EH (cell line): ENCODE measurements at places on chromosomes 6 and 20.

DNA sequence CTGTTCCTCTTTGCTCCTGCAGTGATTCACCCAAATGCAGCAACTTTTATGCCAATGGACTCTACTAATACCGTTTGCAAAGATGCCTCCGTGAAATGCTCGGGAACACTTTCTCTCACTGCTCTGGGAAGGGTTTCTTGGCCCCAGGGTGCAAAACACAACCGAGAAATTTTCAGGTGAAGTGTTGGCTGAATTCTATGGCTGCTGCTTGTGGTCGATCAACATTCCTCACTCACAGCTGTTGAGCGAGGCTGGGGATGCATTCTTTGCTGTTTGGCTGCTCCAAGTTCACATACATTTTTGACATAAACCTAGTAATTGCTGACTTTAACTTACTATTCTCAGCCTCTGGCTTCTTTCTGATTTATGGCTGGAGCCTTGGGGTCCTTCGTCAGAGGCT lies 342.0 kb upstream of the CHD6 start:
- DNase-seq: no peak

DNA sequence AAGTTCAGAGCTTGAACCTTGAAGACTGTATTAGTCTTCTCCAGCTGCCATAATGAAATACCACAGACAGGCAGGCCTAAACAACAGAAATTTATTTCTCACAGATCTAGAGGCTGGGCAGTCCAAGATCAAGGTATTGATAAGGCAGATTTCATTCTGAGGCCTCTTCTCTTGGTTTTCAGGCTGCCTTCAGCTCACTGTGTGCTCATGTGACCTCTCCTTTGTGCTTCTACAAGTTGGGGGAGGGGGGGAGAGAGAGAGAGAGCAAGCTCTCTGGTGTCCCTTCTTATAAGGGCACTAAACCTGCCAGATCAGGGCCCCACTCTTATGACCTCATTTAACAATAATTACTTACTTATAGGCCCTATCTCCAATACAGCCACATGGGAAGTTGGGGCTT lies 102.6 kb upstream of the RSPO3 start:
- no peak for DNase-seq

GRCh38 chr6:116018976-116019375 lies 41.7 kb downstream of the FRK start:
- no peak for DNase-seq

GRCh38 chr20:31667315-31668285 lies 29.9 kb downstream of the COX4I2 start:
- no peak for DNase-seq

DNA sequence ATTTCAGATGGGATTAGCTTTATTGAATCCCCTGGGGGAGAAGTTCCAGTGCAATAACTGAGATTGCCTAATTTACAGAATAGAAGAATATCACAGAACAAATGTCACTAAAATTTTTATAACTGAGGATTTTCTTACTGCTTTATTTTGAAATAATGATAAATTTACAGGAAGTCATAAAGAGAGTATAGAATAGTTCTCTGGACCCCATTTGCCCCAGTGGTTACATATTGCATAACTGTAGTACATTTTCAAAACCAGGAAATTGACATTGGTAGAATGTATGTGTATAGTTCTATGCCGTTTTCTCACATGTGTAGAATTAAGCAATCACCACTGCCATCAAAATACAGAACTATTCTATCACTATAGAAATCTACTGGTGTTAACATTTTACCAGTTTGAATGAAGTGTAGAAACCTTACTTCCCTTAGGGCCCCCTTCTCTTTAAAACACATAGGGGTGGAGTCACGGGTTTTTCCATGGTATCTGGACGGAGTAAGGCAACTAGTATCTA lies 18.3 kb downstream of the KIF6 start:
- DNase-seq: no peak

DNA sequence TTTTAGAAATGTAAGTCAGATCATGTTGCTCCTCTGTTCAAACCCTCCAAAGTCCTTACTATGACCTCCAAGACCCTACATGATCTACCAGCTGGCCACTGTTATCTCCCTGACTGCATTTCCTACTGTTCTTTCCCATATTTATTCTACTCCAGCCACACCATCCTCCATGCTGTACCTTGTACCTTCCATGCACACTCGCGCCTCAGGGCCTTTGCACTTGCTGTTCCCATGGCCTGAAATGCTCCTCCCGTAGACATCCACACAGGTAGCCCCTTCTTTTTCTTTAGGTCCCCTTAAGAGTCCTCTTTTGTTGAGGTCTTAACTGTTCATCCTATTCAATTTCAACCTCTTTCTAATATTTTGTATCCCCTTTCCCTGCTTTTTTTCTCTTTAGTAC lies 47.0 kb downstream of the HEBP2 start:
- DNase-seq: no peak

DNA sequence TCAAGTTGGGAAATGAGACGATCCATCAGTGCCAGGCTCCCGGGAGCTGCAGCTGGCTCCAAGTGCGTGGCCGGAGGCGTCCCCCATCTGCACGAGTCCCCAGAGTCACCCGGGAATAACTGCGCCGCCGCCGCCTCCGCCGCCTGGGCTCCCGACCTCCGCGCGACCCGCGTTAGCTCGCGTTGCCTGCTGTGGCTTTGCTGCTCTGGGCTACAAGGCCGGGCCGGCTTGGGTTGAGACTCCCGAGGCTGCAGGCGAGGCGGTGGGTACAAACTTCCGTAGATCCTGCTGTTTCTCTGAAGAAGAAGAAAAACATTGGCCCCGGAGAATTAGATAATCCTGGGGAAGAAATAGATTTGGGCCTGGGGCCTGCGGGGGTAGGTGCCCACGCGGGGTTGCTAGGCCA lies 7.4 kb upstream of the LAMP5 start:
- no peak for DNase-seq

DNA sequence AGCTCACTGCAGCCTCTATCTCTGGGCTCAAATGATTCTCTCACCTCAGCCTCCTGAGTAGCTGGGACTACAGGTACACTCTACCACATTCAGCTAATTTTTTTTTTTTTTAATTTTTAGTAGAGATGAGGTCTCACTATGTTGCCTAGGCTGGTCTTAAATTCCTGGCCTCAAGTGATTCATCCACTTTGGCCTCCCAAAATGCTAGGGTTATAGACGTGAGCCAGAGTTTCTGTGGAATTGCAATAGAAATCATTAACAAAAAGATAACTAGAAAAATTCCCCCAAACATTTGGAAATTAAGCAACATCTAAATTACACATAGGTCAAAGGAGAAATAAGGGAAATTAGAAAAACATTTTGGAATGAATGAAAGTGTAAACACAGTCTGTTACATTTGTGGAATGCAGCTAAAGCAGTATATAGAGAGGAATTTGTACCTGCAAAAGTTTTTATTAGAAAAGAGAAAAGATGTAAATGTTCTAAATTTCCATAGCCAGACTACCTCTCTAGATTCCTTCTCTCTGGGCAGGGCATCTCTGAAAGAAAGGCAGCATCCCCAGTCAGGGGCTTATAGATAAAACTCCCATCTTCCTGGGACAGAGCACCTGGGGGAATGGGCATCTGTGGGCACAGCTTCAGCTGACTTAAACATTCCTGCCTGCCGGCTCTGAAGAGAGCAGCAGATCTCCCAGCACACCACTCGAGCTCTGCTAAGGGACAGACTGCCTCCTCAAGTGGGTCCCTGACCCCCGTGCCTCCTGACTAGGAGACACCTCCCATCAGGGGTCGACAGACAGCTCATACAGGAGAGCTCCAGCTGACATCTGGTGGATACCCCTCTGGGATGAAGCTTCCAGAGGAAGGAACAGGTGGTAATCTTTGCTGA lies 51.3 kb downstream of the ATRN start:
- no peak for DNase-seq

DNA sequence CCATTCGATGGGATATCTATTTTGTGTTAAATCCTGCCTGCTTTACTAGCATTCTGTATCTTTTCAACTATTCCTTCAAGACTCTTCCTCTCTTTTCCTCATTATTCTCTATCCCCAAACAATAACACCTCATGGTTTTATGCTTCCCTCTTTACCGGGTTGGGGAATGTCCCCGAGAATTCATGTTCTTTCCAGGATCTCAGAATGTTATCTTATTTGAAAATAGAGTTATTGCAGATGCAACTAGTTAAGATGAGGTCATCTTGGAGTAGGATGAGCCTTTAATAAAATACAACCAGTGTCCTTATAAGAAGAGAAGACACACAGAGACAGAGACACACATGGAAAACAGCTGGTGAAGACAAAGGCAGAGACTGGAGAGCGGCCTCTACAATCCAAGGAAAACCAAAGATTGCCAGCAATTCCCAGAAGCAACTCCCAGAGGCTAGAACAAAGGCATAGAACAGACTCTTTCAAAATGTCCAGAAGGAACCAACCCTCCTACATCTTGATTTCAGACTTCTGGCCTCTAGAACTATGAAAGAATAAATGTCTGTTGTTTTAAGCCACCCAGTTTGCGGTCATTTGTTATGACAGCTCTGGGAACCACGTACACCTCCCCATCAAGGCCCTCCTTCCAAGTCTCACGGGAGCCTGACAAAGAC lies 126.8 kb upstream of the TNFAIP3 start:
- no peak for DNase-seq

- DNase-seq: no peak
Observed at GRCh38 chr6:24899997-24900325, 35.8 kb downstream of the RIPOR2 start.

GRCh38 chr6:10276660-10277287 lies 138.1 kb downstream of the TFAP2A start:
- DNase-seq: peak; percentile 35

DNA sequence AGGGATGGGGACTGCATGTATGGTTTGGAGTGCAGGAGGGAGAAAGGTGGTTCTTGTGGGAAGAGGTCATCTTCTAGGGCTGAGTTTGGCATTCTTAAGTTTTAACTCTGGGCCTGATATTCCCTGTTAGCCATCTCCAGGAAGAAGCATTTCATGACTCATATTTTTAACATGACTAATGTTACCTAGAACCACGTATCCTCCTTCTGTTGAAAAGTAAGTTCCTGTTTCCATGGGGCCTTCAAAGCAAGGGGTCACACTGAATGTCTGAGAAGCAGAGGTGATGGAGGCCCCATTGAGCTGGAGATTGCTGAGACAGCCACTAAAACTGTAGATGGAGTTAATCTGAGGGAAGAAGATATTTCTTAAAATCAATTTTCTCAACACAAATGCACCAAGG lies 30.2 kb downstream of the FAM229B start:
- peak; percentile 35 for DNase-seq

DNA sequence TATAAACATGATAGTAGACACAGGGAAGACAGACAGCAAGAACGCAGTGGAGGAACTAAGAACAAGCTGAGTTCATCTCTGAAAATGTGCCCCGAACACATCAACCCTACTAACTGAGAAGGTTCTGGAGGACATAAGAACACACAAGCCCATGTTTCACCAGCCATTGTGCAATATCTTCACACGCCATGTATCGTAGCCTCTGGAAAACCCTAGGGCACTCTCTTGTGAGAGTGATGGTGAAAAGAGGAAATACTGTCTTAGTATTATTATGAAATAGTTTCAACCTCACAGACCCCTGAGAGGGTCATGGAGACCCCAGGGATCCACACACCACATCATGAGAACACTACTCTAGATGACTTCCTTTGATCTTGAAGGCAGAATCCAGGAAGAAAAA lies 26.1 kb upstream of the FOXF2 start:
- DNase-seq: no peak

DNA sequence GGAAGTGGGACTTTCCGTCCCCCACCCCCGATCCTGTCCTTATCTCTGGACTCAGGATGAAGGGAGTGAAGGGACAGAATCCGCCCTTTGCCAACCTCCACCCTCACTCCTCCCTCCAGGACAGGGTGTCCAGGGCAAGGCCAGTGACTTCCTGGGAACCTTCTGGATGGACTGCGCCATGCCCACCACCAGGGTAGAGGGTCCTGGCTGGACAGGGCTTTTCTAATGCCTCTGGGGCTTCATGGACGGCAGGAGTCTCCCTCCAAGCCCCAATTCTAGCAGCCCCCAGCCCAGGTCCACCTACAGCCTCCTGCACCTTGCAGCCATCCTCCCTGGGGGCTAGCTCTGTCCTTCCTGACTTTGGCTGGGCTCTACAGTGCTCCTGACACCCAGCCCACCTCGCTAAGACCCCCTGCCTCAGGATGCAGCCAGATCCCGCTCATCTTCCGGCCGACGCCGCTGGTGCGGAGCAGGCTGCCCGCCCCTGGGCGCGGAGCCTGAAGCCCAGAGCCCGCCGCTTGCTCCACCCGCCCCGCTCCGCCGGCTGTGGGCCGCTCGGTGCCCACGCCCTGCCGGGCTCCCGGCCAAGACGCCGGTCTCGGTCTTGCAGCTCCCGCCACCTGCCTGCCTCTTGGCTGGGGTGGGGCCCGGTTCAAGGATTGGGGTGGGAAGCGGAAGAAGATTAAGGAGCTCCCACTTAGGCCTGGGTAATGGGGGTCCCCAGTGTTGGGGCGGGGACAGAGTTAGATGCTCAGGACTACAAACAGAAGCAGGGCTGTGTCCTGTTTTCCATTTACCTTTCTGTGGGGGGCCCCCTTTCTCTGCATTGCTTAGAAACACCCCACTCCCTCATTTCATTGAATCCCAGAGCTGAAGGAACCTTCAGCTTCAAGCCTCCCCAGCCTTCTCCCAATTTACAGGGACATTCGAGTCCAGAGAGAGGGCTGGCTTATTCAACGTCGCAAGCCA lies 72.8 kb downstream of the MDGA1 start:
- peak; percentile 41 for DNase-seq

GRCh38 chr6:21999012-21999528 lies 297.8 kb downstream of the PRL start:
- DNase-seq: peak; percentile 88

- DNase-seq: no peak
Observed at GRCh38 chr6:31378062-31378720, 21.2 kb upstream of the HLA-B start.

- DNase-seq: no peak
Observed at GRCh38 chr6:24997231-24997630, 61.5 kb upstream of the RIPOR2 start.

DNA sequence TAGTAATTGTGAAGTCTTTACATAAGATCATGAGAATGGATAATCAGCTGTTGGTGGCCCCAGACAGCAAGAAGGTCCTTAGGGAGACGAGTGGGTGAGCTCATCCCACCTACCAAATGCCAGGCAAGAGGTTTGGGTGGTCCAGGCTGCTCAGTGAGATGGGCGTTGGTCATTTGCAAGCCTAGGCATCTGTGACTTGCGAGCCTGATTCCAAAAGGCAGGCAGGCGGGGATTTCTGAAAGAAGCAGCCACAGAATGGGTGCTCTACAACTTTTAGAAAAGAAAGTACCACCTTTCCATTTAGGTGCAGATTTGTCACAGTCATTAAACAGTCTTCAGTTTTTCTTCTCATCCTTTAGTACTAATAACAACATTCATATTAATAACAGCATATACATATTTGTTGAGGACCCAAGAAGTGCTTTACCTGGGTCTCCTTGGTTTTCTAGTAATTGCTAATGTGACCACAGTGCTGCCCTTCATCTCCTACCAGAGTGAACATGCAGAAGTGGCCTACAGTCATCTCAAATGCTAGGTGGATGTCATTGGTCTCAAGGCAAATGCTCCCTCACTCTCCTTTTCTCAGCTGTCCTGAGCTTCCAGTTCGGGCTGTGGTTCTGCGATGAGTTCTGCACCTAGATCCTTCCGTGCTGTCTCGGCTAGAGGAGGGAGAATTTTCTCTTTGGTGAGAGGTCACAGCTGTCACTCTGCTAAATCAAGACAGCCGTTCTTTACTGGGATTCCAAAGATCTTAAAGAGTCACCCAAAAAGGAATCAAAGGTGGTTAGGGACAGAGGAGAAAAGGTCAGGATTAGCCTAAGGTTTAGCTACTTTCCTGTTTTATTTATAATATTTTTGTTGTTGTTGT lies 2.7 kb downstream of the WRNIP1 start:
- DNase-seq: no peak
